ENCODE measurements at places on chromosomes 2 and 18.

- DNase-seq, result peak; percentile 79
These were observed 2.7 kb downstream of the STK16 start for GRCh38 chr2:219247678-219248642.

DNA sequence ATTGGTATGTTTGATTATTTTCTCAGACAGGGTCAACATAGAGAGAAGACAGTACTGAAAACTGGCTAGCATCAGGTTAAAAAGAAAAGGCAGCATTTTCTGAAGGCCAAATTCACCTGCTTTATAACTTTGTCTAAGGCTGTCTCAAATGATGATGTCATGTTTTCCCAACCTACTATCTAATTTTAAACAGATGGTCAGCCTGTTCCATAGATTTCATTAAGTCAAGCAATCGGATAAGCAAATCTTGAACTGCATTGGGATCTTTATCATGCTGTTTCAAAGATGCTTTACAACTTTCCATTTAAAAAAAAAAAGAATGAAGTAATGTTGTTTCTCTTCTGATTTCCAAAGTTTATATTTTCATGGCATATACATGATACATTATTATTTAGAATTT is 56.3 kb upstream of the SPOPL start:
- no peak for DNase-seq

DNA sequence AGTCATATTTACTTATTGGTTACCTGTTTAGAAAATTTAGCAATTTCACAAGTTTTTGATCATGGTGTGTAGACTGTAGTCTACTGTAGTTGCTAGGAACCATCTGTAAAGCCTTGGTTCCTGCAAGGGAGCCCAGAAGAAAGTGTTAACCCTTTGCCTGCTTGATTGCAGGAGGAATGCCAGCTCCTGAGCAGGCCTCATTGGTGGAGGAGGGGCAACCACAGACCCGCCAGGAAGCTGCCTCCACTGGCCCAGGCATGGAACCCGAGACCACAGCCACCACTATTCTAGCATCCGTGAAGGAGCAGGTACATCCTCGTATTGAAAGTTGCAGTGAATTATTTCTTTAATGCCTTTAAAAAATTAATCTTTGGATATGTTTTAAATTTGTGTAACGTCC is 76.3 kb downstream of the PKP4 start:
- DNase-seq, result no peak

- no peak for DNase-seq
These were observed 22.0 kb upstream of the DAPL1 start for GRCh38 chr2:158773121-158773520.

DNA sequence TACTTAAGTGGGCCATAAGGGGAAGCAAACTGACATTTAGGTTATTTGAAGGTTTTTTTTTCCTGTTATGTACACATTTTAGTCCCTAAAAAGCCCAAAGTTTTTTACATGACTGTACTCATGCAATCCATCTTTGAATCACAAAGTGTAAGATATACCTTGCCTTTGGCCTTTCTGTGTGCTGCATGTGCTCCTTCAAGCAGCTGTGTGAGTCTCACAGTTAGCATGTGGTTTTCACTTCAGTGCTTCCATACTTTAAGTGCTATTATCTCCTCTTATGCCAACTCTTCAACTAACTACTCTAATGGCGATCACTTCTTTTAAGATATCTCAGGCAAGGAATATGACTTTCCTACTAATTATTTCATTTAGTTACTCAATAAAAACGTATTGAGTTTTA is 597.1 kb upstream of the ACVR2A start:
- no peak for DNase-seq

GRCh38 chr2:81583311-81584108 is 1279.0 kb upstream of the LRRTM1 start:
- DNase-seq, result no peak

- no peak for DNase-seq
These were observed 61.2 kb downstream of the RALBP1 start for GRCh38 chr18:9536354-9537152.

DNA sequence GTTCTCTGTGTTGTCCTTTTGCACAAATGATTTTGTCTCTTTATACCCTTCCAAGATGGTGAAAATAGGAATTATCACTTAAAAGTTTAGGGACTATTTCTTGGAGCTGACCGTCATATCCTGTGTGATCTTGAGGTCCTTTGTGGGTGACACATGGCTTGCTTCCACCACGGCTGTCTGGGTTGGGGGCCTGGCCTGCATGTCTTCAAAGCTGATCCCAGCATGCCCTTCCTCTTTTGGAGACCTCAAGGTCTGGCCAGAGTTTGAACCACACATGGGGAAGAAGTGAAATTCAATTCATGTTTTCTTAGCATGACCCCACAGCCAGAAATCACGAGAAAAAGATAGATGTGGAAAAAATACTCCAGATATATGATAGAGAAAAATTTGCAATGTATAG is 14.0 kb downstream of the SFTPB start:
- DNase-seq, result no peak

DNA sequence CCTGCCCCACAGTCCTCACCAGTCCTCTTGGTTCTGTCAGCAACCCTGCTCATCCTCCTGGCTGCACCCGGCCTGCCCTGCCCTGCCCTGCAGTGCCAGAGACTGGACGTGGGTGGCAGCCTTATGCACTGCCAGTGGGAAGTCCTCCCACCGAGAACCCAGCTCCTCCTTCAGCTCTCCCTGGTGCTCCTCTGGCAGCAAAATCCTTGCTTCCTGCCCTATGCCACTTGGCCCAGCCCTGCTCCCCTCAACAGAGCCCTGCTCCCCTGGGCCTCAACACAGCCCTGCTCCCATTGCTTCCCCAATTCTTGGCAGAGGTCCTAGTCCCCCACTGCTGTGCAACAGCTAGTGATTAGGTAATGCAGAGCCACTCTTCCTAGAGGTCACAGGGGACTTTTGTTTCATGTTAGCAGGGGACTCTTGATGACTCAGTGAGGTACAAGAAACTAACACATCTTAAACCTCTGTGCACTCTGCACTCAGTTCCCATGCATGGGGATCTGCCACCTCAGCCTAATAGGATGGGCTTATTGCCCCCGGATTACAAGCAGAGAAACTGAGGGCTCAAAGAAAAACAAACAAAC is 58.0 kb upstream of the EDAR start:
- peak; percentile 28 for DNase-seq

DNA sequence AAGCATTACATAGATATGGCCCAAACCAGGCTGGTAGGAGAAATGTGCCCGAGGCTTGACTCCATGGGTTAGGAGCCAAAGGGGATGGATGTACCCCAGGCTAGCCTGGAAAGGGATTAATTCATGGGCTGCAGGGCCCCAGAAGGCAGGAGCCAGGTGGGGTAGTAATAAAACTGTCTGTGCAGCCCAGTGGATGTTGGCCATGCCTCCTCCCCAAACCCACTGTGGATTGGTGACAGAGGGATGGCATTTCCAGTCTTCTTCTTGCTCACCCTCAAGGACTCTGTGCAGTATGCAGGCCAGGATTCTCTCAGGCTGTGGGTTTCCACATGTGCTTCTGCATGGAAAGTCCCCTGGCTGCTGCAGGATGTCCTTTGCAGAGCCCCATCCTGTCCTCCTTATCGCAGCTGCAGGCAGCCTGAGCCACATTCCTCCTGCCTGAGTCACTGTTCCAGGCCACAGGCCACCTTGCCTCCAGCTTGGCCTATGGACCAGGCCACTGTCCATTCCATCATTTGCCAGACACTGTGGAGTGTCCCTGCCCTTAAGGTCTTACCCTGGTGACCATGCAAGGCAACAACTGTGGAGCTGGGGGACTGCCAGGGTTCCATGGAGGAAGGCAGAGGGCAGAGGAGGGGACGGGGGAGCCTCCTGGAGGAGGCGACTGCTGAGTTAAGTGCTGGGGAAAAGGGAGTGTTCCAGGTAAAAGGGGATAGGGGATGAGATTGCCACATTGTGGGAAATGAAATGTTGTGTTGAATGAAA is 38.9 kb downstream of the INO80C start:
- peak; percentile 98 for DNase-seq

- DNase-seq, result peak; percentile 39
These were observed 570.1 kb downstream of the PLCL1 start for GRCh38 chr2:198374375-198375082.

GRCh38 chr18:79790996-79791972 is 6.5 kb upstream of the KCNG2 start:
- DNase-seq, result peak; percentile 98

DNA sequence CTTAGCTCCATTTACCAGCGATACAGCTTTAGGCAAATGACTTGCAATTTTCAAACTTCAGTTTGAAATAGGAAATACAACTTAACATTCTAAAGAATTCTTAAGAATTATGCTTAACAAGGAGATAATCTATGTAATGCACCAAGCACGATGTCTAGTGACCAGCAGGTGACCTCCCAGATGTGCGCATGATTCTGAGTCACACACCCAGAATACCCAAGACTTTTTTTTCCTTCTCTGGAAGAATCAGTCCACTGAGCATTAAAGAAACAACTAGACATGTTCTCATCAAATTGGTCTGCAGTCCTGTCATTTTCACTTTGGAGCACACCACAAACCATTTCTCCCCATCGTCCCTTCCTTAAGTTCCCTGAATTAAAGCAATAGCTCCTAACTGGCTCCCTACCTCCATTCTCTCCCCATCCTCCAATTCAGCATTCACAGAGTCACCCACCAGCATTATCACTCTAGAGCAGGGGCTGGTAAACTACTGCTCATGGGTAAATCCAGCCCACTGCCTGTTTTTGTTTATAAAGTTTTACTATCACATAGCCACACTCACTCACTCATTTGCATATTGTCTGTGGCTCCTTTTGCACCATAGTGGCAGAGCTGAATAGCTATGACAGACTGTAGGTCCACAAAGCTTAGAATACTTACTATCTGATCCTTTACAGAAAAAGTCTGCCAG is 13.2 kb downstream of the EVA1A start:
- no peak for DNase-seq

GRCh38 chr2:8368463-8368862 is 313.4 kb upstream of the ID2 start:
- no peak for DNase-seq

GRCh38 chr2:218396688-218397462 is 2.8 kb upstream of the CTDSP1 start:
- DNase-seq, result peak; percentile 97

DNA sequence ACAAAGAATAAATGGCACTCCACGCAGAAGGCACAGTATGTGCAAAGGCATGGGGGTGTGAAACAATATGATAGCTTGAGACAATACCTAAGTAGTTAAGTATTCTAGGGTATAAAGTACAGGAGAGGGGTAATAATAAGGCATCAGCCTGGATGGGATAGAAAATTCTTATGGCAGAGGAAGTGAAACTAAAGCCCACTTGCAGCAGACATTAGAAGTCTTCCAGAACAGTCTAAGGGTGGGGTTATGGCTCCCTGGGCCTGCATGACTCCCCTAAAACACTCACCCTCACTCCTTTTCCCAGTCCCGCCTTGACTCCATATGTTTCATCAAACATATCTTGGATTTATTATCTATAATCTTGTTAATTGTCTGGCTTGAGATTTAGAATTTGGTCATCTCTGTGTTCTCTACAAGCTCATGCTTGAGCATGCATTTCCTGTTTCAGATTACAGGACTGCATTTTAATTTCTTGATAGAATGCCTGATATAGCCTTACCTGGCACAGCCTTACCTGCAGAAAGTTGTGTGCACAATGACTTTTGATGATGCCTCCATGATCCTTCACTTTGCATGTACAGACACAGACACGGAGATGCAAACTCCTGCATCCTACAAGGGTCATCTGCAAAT is 28.5 kb upstream of the TMBIM1 start:
- no peak for DNase-seq

DNA sequence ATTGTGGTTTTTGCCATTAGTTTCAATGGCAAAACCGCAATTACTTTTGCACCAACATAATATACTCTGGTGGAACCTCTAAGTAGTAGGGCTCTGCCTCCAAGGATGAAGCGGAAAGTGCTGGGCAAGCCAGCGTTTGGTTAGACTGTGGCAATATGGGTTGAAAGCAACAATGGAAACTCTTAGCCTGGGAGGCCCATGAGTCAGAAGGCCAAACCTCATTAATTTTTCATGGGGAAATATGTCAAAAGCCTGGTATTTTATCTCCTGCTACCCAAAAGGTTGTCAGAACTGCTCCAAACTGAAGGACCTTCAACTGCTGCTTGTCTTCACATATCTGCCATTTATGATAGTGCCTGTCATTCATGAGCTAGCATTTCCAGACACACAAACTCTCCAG is 179.1 kb upstream of the CYP26B1 start:
- no peak for DNase-seq

GRCh38 chr2:232097260-232097659 is 135.7 kb downstream of the DIS3L2 start:
- no peak for DNase-seq

GRCh38 chr2:102442967-102443828 is 20.2 kb downstream of the IL18RAP start:
- peak; percentile 59 for DNase-seq

- no peak for DNase-seq
These were observed 8.3 kb upstream of the CHST10 start for GRCh38 chr2:100425573-100426383.

DNA sequence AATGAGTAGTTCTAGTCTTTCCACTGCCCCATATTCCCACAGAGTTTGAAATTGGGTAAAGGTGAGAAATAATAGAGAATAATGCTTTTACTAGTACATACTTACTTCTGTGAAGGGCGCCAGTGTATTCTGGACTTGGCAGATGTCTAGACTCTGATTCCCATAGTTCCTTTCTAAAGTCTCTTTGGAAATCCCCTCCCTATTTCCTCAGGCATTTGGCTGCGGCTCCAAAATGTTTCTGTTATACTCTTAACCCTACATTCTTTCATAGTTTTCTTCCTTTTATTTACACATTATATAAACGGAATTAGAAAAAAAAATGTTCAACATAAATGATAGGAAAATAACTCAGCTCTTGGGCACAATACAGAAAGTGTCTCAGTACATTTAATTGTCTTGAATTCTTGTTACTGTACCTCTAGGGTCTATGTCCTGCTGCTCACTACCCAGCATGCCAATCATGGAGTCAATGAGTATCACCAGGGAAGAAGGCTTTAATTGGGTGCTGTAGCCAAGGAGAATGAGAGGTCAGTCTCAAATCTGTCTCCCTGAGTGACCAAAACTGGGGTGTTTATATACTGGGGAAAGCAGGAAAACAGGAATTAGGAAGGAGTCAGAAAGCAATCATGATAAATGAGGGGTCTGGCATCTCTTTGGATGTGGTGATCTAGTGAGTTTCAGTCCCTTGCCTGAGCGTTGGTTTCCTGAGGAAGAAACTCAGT is 147.8 kb upstream of the MMADHC start:
- DNase-seq, result no peak

- no peak for DNase-seq
These were observed 17.9 kb downstream of the LPIN1 start for GRCh38 chr2:11764359-11764758.

DNA sequence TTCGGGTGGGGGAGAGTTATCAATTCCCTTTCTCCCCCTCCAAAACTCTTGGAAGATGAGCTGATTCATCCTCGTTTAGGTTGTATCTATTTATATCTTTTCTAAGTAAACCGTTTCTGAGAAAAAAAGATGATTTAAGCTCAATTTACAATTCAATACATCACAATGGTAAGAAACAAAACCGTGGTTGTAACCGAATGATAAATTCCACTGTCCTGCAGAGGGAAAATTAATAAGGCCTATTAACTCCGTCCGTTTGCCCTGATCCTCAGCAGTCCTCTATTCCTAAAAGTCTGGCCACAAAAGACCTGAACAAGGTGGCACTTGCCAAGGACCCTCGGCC is 286.2 kb downstream of the TCF4 start:
- DNase-seq, result no peak

Data from common myeloid progenitor, CD34-positive (primary cell).